Peyer's patch (tissue), 4 donors: ENCODE measurements at places on chromosomes 2 and 18. TPM values are rescaled to one million over a fixed set of nuclear protein-coding genes. Genes with fewer than 3 reads are reported as not detected.

DNA sequence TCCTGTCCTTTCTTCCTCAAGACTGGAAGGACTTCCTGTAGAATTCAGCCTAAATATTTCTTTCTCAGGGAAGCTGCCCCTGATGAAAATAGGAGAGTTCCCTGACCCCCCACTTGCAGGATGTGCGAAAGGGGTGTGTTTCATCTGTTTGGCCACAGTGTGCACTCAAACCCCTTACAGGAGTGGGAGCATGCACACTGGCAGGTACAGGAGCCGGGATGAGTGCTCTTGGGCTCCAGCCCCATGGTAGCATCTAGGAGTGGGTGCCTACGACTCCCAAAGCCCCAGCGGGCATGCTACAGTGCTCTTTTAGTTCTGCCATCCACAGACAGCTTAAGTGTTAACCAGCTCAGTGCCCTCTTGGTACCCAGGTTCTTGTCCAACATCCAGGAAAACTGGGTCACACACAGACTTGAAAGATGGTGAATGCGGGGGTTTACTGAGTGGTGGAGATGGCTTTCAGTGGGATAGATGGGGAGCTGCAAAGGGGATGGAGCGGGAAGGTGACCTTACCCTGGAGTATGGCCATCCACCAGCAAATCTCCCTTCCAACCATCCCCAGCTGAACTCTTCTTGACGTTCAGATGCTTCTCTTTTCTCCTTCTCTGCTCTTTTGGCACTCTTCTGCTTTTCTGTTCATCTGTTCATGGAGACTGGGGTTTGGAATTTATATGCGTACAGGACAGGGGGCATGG, 295.0 kb upstream of the NCKAP5 start:
- H3K27ac ChIP-seq: no peak overlapping the region
- H3K4me3 ChIP-seq: no peak overlapping the region
- H3K36me3 ChIP-seq: no peaks in the 10 kb centered on the region
- DNase-seq: no peak
- no peaks in the 10 kb centered on the region for H3K4me1 ChIP-seq
- H3K27me3 ChIP-seq: no peaks in the 10 kb centered on the region

- no peak overlapping the region for H3K27ac ChIP-seq
- H3K36me3 ChIP-seq: no peaks in the 10 kb centered on the region
- no peak overlapping the region for H3K4me3 ChIP-seq
- DNase-seq: no peak
- H3K4me1 ChIP-seq: no peaks in the 10 kb centered on the region
These were observed 31.1 kb upstream of the NETO1 start for GRCh38 chr18:72898870-72899269.

The KCNF1 gene
- not detected for total RNA-seq

The CPO gene
- total RNA-seq: not detected

GRCh38 chr18:10041180-10041579, 127.4 kb downstream of the VAPA start:
- H3K27ac ChIP-seq: peak overlapping the region; percentile 70
- no peaks in the 10 kb centered on the region for H3K27me3 ChIP-seq
- no peaks in the 10 kb centered on the region for H3K36me3 ChIP-seq
- no peak overlapping the region for H3K4me3 ChIP-seq
- no peaks in the 10 kb centered on the region for H3K4me1 ChIP-seq

GRCh38 chr2:40535972-40536371, 84.1 kb upstream of the SLC8A1 start:
- H3K27me3 ChIP-seq: no peaks in the 10 kb centered on the region
- no peaks in the 10 kb centered on the region for H3K36me3 ChIP-seq

GRCh38 chr18:63169853-63170252, 149.7 kb downstream of the BCL2 start:
- no peaks in the 10 kb centered on the region for H3K4me1 ChIP-seq
- H3K27ac ChIP-seq: no peak overlapping the region
